ENCODE measurements at places on chromosomes 2 and 18.

DNA sequence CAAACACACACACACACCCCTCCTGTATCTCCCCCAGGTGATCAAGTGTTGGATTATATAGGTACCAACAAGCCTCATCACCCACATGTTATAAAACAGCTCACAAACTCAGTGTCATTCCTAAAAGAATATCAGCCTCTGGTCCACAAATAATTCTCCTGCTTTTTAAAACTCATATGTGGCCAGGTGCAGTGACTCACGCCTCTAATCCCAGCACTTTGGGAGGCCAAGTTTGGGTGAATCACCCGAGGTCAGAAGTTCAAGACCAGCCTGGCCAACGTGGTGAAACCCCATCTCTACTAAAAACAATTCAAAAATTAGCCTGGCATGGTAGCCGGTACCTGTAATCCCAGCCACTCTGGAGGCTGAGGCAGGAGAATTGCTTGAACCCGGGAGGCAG, 87.8 kb downstream of the LRATD1 start:
- DNase-seq = no peak

DNA sequence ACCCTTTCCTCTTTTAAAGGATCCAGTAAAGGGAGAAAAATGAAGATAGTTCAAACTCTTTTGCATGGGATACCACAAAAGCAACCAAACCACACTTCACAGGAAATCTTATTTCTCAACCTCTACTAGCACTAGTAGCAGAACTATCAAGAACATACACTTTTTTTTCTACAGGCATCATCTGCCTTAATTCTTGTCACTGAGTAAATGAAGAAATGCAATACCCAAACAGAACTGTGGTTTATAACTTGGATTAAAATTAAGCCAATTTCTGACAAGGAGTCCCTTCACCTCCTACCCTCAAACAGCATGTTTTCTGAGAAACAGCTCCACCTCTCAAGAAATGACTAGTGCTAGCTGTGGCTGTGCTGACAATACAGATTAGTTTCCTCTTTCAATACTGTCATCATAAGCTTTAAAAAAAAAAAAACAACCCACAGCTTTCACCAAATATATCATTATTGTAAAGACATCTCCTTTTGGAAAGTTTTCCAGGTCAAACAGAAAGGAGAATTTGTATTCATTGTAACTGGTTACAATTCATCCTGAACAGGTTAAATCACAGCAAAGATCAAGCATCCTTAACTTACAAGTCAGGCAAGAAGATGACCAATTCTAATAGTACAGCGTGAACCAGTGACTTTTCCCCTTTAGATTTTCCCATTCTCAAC, 44.4 kb downstream of the PTPN2 start:
- no peak for DNase-seq

- no peak for DNase-seq
Measured at GRCh38 chr2:177666408-177666807, 273.8 kb downstream of the AGPS start.

DNA sequence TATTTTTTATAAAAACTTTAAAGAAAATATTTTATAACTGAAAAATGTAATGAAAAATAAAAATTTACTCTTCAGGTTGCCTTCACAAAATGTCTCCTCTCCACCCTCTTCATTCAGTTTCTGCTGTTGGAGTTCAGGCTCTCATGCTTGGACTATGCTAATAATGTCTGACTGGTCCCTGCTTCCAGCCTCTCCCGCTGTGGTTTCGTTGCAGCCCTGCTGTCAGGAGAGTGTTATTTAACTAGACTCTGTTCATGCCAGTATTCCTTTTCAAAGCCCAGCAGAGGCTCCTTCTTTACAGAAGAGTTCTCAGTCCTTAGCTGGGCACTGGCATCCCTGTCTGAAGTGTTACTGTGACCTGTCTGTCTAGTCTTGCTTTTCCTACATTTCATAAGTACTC, 40.4 kb downstream of the CLIP4 start:
- no peak for DNase-seq

DNA sequence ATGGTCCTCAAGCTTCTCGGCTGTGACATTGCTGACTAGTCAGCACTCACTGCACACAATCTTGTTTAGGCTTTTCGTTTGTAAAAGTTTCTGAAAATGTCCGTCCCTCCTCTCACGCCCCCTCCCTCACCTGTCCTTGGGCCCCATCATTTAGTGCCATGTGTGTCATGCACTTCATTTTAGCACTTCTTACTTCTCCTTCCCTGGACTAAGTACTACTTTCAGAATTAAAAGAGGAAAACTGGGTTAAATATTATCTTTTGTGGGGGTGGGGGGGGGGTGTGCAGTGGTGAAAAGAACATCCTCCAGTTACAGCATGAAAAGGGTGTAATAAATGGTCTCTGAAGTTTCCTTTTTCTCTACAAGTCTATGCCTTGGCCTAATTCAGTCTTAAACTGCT, 182.0 kb upstream of the SP5 start:
- no peak for DNase-seq

DNA sequence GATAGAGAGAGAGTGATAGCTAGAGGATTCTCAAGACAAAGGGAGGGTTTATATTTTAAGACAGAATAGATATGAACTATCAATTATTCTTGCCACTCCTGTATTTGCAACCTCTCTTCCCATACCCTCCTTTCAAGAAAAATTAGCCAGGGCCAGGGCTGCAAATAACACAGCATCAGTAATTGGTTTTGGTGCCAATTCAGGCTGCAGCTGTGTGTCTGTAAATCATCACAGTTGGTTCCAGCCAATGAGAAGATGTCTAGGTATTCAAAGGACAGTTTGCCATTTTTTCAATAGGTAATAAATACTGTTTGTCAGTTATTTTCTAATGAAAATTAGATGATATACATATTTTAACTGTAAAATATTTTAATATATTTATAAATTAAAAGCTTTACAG, 73.5 kb downstream of the WDPCP start:
- no peak for DNase-seq
